ENCODE measurements at places on chromosomes 1 and 21.

DNA sequence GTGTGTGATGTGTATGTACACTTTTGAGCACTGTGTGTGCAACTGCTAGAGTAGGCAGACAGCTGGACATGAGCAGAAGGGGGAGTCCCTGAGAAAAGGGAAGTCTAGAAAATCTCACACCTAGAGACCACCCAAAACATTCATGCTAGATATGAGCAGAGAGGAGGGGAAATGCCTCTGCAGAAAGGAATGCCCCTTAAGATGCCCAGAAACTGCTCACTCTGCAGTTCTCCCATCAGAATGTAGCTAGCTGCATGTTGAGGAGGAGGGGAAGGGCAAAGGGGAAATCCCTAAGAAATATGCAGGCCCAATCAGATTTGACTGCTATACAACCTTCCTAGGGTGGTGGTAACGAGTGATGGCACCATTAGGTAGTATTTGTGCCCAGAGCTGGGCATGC is 31.8 kb upstream of the MAGOH start:
- no peak for DNase-seq

DNA sequence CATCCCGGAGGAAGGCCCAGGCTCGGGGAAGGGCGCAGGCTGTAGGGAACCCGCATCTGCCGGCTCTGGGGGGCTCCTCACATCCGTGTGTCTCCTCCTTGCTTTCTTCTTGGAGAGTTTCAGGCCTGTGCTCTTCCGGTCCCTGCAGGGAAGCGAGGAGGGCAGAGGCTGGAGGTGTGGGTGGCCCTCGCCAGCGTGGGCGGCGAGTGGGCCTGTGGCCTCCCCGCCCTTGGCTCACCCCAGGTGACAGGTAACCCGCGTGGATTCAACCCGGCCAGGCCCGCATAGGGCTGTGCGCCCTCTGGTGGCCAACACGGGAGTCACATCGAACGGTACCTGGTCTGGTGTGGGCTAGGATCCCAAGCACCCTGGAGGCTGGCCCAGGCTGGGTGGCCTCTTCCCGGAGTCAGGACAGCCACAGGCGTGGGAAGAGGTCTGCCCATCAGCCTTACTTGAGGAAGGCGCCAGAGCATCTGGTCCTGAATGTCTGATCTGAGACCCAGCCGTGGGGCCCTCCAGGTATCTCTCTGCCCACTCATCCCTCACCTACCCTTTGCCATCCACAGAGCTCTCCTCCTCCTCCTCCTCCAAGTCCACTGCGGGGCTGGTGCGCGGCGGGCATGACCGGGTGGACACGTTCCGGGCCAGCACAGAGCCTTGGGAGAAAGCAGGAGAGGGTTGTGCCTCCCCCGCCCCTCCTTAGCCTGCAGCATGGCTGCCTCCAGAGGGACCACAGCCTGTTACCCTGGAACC is 9.6 kb upstream of the TNFRSF25 start:
- peak; percentile 69 for DNase-seq

- DNase-seq = no peak
Observed at GRCh38 chr1:228785366-228786330, 50.4 kb downstream of the RHOU start.

- no peak for DNase-seq
Observed at GRCh38 chr21:38267136-38267755, 10.5 kb downstream of the KCNJ15 start.

DNA sequence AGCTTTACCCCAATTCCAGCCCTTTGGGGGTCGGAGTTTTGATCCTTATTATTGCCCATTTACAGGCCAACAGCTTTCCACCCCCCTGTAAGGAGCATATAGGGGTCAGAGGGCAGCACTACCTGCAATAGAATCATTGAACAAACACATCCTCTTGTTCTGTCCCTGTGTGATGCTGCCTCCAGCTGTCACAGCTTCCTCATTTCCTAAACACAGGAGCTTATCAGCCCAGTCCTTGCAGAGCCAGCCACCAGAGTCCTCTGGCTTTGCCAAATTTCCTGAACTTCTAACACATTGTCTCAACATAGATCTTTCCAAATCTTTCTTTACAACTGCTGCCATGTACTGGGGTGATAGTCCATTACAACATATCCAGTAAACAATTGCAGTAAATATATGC is 32.8 kb upstream of the PTBP2 start:
- DNase-seq = no peak

GRCh38 chr1:208026880-208027438 is 116.0 kb upstream of the CD34 start:
- DNase-seq = no peak

DNA sequence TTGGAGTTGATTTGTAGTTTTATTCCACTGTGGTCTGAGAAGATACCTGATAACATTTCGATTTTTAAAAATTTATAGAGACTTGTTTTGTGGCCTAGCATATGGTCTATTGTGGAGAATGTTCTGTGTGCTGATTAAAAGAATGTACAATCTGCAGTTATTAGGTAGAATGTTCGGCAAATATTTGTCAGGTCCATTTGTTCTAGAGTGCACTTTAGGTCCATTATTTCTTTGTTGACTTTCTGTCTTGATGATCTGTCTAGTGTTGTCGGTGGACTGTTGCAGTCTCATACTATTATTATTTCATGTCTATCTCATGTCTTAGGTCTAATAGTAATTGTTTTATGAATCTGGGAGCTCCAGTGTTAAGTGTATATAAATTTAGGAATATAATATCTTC is 116.8 kb downstream of the NME7 start:
- no peak for DNase-seq

DNA sequence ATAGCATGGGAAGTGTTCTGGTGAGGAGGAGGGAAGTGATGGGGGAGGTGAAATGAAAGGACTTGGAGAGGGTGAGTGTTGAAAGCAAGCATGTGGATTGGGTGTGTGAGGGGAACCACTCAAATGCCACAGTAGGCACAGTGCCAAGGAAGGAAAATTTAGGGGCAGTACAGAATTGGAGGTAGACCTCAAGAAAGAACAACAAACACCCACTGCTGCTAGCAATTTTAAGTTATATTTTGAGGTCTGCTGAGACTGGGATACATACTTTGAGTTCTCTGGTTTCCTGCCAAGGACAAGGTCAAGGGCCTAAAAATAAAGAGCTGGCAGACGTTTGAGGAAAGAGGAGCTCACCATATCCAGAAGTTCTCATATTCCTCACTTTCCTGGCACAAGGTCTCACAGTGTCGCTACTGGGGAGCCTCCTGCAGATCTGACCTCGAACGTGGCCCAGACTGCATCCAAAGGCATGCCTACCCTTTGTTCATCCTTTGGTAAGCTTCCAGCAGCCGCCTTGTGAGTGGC is 104.0 kb downstream of the BRINP2 start:
- no peak for DNase-seq

DNA sequence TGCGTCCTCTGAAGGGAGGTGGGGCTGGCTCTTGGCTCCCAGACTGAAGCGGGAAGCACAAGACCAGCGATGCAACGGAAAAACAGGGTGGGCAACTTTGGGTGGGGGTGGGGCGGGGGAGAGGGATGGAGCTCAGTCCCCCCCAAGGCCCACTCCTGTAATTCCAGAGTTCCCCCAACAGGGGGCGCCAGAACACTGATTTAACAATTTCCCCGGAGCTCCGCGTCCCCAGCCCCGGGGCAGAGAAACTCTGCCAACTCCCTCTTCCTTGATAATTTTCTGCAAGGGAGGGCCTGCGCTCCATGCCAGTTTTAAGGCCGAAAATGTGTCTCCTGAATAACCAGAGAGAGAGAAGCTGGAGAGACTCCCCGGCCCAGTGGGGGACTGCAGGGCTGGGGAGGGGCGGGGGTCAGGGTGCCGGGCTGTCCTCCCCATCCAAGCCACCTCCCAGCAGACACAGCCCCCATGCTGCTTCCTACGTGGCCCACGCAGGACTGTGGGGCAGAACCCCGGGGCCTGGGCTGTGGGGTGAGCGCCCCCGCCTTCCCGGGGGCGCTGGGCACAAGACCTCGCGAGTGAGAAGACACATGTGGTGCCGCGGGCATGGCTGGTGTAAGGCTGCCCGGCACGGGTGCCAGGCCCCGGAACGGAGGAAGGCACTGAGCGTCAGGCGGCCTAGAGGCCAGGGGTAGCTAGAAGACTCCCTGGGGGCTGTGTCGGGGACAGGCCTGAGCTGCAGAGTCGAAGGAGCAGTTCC is 51.4 kb downstream of the KIF21B start:
- DNase-seq = peak; percentile 51

GRCh38 chr1:43044572-43045361 is 86.1 kb upstream of the SLC2A1 start:
- no peak for DNase-seq

- no peak for DNase-seq
Observed at GRCh38 chr1:151199873-151200581, 1.7 kb downstream of the PIP5K1A start.

DNA sequence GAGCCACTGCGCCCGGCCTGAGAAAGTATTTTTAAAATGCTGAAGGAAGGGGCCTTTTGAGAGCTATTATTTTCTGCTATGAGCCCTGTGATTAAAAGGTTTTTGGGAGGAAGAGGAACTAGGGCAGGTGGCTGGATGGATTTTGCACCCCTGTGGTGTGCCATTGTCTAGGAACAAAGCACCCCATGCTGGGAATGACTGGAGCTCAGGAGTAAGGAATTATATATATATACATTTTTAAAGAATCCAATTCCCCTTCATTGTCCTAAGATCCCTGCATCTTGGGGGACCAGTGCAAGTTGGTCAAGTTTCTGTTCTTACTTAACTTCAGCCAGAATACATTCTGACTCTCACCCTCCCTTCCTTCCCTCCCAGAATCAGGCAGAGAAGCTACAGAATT is 91.6 kb downstream of the ZNF648 start:
- DNase-seq = no peak

DNA sequence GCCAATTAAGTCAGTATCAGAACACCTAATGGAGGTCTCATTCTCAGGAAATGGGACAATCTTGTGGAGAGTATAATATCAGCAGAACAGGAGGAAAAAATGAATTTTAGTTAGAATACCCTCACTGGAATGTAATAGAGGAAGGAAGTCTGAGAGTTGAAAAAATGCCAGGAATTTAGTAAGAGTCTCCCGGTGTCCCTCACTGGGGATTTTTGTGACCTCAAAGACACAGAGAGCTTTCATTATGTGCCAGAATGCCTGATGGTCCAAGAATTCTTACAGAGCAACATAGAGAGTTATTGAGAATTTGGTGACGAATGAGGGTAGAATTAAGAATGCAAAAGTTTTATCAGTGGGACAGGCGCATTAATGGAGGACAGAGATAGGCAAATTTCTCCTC is 443.5 kb upstream of the B3GALT2 start:
- DNase-seq = no peak

DNA sequence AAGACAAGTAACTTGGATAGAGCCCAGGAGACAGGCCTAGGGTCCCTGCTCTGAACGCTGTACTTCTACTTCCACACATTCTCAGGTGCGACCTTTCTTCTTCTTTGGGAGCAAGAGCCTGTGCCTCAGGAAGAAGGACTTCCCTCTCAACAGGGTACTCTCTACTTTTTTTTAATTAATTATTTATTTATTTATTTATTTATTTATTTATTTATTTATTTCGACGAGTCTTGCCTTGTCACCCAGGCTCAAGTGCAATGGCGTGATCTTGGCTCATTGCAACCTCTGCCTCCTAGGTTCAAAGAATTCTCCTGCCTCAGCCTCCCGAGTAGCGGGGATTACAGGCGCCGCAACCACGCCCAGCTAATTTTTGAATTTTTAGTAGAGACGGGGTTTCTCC is 361.6 kb downstream of the FAM72C start:
- no peak for DNase-seq

DNA sequence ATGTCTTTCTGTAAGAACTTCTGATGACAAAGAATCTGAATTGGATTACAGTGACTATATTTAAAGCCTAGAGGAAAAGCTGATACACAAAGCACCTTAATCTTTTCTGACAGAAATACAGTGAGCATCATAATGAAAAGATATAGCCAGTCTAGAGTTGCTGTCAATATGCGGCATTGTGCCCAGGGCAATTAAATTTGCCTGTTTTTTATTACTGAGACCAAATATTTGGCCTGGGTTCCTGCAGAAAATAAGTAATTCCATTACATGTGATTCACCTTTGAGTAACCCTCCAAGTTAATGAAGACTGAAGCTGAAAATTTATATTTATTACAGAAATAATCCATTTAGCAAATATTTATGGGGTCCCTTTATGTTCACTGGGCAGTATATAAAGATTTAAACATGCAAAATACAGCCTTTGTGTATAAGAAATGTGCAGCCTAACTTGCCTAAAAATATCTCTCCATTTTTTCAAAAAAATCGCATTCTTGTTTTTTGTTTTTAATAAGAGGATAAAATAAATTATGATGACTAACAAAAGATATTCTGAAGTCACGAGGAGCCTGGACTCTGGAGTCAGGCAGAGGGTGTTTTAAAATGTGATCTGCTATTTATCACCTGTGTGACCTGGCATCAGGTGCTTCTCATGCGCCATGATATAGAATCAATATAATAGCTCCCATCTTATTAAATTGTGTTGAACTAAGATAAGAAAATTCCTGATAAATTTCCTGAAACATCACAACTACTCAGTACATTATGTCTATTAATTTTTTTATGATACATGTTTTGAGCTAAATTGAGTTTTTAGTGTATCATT is 83.6 kb downstream of the SGIP1 start:
- DNase-seq = no peak

Data from stimulated activated CD8-positive, alpha-beta memory T cell treated with anti-CD3 and anti-CD28 coated beads, Interleukin-7, amount 100 ng/mL, for 1 hour (primary cell).